Cerebellar cortex (tissue), 1 donor: ENCODE measurements at places on chromosomes 4 and X.

DNA sequence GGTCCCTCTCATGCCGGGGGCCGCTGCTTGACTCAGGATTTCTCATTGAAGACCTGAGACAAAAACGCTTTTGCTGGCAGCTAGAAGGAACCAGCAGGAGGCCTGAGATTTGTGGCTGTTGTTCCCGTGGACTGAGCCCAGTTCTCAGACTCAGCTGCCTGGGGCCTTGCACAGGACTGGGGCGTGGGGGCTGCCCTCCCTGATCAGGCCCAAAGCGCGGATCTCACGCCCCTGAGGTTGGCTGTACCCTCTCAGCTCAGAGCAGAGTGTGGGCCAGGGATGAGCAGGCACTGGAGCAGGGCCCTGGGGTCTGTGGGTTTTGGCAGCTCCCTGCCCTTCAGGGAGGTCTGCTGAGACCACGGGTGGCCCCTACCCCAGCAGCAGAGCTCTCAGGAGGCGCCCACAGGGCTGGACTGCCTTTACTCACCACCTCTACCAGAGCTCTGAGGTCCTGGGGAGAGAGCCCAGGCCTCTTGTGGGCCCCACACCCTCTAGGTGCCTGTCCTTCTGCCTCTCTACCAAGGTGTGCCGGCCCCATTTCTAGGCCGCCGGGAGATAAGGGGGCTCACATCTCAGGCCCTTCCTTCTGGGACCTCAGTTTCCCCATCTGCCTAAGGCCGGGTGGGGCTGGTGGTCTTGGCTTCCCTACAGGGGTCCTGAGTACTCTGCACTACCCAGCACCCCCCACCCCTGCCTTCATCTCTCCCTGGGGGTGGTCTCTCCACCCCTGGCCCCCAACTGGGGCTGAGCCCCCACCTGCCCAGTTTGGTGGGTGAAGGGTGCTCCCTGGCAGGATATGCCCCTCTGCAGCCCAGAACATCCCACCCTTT lies 5.6 kb downstream of the MSANTD1 start:
- DNase-seq = no peak

DNA sequence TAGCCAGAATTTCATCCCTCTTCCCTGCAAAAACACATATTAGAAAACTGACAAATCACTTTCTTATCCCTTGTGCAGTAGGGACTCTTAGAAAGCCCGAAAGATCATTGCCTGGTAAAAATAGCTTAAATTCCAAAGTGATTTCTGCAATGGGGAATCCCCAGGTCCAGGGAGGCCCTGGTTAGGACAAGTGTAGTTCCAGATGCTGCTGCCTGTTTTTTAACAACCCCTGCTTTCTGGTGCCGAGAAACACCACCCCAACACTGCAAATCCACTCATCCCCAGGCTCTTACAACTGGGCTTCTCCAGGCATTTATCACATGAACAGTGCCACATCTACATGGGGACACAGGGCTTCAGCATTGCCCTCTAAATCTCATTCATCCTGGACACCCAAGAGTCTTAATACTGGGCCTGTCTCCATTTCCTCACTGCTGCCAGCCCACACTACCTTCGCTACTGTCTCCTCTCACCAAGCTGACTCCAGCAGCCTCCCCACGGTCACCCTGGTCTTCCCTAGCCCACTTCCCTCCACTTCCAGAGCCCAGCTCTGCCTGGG lies 112.2 kb upstream of the PSAPL1 start:
- no peak for DNase-seq

DNA sequence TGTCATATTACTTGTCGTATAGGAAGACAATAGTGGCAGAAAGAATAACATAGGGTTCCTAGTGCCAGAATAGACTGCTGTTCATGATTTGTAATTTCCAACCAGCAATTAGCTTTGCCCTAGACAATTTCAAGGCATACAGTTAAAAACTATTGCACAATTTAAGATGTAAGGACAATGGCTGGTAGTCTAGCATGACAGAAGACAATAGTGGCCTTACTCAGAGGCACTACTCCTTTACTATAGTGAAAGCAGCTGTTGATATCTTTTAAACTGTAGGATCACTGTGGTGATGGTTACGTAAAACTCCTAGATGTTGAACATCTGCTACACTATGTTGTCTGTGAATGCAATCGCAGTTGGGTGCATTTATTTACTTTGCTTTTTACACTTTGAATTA lies 234.5 kb downstream of the RBMX2 start:
- DNase-seq = no peak

- no peak for DNase-seq
These were observed 233.9 kb upstream of the EDA2R start for GRCh38 chrX:66872771-66873170.

GRCh38 chr4:6172093-6172926 lies 28.0 kb downstream of the JAKMIP1 start:
- no peak for DNase-seq

- no peak for DNase-seq
These were observed 66.1 kb downstream of the MAGEA10 start for GRCh38 chrX:152072236-152072635.

DNA sequence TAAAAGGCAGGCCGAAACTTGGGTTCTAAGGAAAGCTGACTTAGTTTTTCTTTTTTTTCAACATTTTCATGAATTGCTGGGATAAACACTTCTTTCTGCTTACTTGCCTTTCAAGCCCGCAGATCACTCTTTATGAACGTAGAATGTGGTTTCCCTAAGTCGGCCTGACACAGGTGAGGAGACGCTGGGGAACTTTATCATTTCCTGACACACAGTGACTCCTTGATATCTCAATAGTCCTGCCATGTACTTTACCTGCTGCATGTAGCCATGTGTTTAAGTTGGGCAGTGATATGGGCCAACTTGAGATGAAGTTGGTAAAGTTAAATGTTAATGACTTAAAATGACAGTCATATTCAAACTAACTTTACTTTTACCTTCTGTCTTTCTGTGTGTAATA lies 26.6 kb upstream of the SNCA start:
- no peak for DNase-seq

DNA sequence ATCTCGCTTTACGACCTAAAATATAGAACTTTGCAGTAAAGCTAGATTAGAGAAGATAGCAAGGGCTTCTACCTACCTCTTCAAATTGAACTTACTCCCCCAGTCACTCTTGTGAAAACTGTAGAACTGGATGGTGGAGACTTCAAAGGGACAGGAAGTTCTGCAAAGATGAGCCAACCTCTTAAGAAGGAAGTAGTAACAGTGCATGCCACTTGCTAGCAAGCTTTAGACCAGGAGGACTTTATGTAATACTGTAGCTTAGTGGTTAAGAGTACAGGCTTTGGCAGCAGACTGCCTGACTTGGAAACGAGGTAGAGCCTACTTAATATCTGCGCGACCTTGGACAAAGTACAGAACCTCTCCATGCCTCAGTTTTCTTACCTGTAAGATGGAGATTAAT lies 27.5 kb upstream of the VBP1 start:
- DNase-seq = no peak

DNA sequence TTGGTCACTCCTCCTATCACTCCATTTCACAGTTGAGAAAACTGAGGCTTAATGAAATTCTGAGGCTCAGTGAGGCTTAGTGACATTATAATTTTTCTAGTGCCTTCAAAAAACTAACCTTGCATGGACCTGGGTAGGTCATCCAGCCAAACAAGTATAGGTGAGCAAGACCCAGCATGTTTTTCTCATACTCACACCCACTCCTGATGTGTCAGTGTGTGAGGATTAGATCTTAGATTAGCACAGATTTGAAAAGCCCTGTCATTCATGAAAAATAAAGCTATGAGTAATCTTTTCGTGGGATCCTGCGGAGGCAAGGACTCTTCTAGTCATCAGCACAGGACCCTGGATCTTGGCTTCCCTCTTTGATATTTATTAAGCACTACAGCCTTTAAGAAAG lies 146.7 kb downstream of the CHIC2 start:
- DNase-seq = no peak
